ENCODE measurements at places on chromosomes 12 and 14.

DNA sequence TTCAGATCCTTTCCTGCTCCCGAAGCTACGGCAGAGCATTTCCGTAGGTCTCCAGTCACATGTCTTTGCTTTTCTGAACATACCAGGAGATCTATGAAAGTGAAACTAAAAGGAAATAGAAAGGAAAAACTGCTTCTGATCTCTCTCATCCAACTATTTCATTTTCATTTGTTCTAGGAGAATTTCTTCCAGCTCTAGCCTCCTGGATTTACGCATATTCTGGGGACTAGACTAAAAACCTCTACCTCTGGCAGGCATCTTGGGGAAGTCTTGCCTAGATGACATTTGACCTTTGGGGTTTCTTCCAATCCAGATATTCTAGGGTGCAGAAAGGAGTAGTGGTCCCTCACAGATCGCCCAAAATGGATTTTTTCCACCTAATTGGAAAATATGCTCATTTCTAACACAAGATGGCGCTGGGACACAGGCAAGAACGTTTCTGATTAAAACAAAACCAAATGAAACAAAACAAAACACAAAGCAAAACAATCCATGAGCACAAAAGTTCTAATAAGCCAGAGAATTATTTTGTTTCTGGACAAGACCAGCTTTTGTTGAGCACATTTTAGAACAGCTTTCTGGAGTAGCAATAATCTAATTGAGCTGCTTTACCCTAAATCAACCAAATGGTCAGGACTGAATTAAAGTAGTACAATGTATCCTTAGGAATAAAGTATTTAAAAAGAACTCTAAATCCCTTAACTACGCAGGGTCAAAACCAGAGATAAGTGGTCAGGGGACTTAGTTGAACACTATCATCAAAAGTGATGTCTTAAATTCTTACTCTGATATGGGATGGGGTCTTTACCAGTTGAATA is 12.3 kb upstream of the PARP11 start:
- peak; percentile 70 for DNase-seq

- DNase-seq = no peak
These were observed 144.9 kb upstream of the PELI2 start for GRCh38 chr14:55973285-55973800.

GRCh38 chr12:44077294-44077693 is 241.4 kb downstream of the TMEM117 start:
- DNase-seq = no peak

DNA sequence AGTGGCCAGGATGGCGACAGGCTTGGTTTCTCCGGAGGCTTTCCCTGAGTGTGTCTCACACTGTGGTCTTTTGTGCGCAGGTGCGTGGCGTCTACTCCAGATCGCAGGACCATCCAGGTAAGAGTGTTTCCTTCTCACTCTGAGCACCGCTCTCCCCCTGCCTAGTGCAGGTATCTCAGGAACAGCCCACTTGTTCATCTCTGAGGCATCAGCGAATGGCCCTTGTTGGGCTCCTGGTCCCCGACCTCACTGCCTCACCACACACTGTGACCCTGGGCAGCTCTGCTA is 781 bp downstream of the ADGRD1 start:
- DNase-seq = no peak

- DNase-seq = peak; percentile 44
These were observed 46.7 kb upstream of the FICD start for GRCh38 chr12:108468196-108468968.

DNA sequence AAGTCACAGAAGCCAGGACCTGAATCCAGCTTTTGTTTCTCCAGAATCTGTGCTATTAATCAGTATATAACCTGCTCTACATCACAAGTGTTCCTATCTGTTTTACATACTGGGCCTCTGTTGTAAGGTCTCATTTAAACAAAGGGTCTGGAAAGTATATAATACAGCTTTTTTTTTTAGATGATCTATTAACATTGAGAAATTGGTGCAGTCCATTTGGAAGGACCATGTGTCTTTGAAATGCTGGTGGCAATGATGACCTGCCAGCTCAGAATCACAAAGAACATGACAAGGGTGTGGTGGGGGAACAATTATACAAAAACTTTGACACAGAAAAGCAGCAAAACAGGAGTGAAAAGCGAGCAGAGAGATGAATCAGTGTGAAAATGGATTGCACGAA is 164.6 kb downstream of the PPM1H start:
- DNase-seq = no peak

GRCh38 chr12:47651368-47652254 is 54.2 kb downstream of the RPAP3 start:
- peak; percentile 27 for DNase-seq

DNA sequence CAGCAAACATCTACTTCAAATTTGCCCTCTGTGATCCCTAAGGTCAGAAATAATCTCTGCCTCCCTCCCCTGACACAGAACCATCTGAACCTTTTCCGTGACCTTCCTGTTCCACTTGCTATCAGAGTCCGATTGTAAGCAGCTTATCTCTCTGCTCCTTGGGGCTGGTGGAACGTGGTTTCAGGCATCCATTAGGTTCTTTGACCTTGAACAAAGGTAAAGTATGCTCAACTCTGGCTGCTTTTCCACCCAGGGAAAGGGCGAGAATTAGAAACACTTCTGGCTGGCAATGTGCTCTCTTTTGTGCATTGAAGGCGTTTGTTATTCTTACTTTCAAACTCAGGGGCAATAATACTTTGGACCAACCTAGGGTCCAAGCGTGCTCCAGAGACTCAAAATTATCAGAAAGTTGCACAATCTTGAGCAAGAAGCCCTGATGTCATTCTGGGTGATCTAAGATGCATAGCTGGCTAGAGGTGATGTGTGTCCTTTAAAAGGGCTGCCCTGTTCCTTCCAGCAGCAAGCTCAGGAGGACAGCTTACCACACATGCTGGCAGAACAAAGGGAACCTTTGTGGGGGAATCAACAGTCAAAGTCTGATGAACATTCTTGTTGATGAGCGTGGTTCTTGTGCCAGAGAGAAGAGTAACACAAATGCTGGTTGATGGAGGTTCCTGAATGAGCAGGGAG is 29.8 kb downstream of the ADGRD1 start:
- no peak for DNase-seq

- no peak for DNase-seq
These were observed 18.1 kb downstream of the KRT85 start for GRCh38 chr12:52349196-52349595.

DNA sequence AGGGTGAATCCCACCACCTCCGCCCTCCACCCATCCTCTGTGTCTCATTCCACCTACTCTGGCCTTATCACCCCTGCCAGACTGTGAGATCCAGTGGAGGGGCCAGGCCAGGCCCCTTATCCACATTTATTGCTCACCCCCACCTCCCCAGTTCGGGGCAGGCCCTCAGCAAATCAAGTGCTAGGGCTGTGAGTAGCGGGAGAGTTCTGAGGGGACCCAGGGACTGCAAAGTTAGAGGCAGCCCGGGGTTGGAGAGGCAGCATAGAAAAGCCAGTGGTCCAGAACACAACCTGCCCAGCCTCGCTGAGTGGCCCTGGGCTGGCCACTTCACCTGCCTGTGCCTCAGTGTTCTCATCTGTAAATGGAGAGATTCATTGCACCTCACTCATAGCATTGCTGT is 27.2 kb upstream of the ACTN1 start:
- DNase-seq = no peak

DNA sequence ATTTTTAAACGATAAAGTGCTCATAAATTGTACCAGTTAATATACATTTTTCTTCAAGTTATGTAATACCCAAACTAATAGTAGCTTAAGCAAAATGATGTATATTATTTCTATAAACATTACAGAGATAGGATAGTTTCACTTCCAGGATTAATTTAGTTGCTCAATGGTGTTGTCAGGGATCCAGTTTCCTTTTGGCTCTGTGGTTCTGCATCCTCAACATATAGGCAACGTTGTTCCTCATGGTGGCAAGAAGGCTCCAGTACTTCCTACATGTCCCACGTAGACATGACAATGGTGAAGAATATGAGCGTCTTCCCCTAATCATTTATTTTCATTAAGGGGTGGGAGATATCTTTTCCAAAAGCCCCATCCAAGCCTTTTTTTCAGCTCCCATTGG is 60.7 kb upstream of the DCD start:
- no peak for DNase-seq

GRCh38 chr12:84727961-84728360 is 184.6 kb downstream of the SLC6A15 start:
- no peak for DNase-seq

GRCh38 chr12:51217133-51217967 is 512 bp downstream of the POU6F1 start:
- DNase-seq = peak; percentile 16

GRCh38 chr14:22845821-22846625 is 9.6 kb downstream of the MMP14 start:
- no peak for DNase-seq

GRCh38 chr14:73289729-73290128 is 52.4 kb downstream of the PAPLN start:
- DNase-seq = peak; percentile 46

- DNase-seq = no peak
These were observed 75.7 kb downstream of the GTF2A1 start for GRCh38 chr14:81144824-81145603.

DNA sequence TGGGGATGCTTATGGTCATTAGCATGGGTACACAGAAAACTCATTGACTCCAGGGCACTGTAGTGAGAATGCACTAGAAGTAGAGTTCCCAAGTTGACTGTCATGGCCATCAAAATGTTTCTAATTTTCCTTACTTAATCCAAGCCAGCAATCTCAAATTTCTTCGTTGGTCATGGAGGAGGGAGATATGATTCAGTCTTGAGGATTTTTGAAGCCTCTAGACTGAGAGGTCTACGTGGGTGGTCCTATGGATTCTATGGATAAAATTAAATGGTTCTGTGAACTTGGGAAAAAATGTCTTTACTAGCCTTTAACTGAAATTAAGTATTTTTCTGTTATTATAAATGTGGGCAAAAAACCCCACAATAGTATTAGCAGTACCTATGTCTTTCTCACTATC is 508.5 kb downstream of the FUT8 start:
- no peak for DNase-seq

GRCh38 chr12:69061574-69061973 is 128.6 kb upstream of the CPM start:
- DNase-seq = no peak

DNA sequence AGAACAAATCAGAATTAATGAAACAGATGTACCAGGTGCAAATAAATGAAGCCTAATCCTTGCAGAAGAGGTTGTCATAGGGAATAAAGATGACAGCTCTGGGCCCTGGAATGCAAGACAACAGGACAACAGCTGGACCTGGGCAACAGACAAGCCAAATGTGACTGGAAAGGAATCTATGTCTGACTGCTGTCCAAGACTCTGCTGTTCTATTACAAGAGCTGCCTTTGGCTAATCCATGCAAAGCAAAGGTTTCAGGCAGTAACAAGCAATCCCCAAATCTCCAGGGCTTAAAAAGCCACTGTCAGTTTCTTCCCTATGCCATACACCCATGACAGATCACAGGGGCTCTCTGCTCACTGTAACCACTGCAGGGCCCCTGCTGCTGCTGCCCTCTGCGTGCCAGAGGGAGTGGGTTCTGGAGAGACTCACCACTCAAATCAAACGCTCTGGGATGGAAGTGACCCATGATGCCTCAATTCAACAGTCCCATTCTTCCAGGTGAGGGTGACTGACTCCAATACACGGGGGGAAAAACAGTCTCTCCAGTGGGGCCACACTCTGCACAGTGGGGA is 218.9 kb upstream of the SFSWAP start:
- no peak for DNase-seq

GRCh38 chr12:52382854-52383253 is 2.6 kb downstream of the KRT84 start:
- no peak for DNase-seq

GRCh38 chr14:77508876-77509275 is 10.3 kb upstream of the ISM2 start:
- DNase-seq = no peak

GRCh38 chr14:59305836-59306555 is 117.5 kb downstream of the DAAM1 start:
- DNase-seq = no peak

- no peak for DNase-seq
These were observed 106.0 kb upstream of the CCDC196 start for GRCh38 chr14:66380143-66380542.

- DNase-seq = no peak
These were observed 91.8 kb downstream of the EML1 start for GRCh38 chr14:99884834-99885648.

- DNase-seq = no peak
These were observed at the start of gene CLEC7A for GRCh38 chr12:10130042-10130441. Gene CLEC7A (minus strand): TSS chr12:10130199. CDS start chr12:10130082, 117 bp downstream.

DNA sequence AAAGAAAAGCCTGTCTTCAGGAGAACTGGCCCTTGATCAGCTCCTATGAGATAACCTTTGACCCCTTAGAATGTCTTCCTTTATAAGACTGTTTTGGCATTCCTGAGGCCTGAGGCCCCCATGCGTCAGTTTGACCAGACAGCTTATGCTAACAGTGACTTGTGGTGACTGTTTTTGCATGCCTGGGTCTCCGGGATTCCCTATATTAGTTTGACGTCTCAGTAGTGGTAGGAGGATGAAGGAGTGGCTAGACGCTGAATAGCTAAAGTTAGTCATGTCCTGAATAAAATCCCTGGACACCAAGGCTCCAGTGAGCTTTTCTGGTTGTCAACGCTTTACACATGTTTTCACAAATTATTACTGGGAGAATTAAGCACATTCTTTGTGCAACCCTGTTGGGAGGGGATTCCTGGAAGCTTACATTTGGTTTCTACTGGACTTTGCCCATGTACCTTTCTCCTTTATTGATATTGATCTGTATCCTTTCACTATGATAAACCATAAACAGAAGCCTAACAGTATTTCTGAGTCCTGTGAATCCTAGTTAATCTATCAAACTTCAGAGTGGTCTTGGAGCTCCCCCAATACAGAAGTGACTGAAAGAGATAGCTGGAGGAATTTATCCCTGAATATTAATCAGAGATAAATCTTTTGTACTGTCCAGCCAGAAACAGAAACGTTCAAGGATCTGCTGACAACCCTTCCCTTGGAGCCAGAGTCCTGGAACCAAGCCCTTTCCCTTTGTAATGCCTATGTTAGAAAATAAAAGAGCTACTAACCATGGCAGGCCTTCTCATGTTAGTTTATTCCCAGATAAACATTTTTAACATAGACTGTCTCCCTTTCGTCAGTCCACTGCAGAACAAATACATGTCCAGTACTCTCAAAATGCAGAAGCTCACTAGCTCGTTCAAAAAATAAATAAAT is 479.2 kb downstream of the RPS29 start:
- DNase-seq = no peak

DNA sequence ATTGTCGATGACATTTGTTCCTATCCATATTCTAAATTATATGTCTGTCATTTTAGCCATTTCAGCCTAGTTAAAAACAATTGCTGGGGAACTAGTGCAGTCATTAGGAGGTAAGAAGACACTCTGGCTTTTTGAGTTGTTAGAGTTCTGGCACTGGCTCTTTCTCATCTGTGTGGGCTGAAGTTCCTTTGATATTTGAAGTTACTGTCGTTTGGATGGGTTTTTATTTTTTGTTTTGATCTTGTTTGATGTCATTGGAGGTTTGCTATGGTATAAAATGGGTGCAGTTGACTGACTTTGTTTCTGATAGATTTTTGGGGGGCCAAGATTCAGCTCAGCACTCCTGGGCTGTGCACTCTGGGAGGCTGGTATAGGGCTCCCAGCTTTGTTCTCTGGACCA is 20.7 kb upstream of the CD69 start:
- no peak for DNase-seq

Data from NT2/D1 (cell line).